ENCODE measurements at places on chromosomes 3 and 15.

DNA sequence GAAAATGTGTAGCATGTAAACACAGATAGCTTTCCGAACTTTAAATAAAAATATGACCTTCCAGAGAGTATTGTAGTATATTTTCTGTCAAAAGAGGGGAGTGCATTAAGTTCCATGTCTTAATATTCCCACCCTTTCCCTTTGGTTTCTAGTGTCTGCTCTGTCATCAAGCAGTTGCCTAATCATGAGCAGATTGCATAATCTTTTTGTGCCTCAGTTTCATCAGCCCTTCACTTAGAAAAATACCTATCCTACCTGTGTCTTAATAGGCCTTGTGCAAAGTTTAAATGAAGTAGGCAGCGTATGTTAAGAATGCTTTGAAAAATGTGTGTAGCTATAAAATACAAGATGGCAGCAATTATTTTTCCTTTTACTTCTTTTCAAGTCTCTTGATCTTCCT, 52.8 kb downstream of the CALML4 start:
- no peak for DNase-seq

GRCh38 chr3:69115731-69116130, 6.7 kb downstream of the LMOD3 start:
- no peak for DNase-seq

DNA sequence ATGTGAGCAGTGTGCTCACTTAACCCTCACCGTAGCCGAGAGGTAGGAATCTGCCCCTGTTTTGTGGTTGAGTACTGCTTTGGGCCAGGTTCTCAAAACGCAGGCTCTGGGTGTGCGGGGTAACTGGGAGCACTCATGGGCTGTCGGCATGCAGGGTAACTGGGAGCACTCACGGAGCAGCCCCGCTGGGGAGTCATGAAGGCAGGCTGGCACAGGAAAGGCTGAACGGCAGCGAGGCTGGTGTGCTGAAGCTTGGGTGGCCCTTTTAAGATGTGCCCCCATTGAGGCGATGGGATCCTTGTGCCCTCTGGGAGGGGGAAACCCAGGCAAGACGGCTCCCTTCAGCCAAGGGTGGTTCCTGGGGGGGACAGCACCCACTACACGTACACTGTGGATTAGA, 44.6 kb upstream of the VPS8 start:
- no peak for DNase-seq

DNA sequence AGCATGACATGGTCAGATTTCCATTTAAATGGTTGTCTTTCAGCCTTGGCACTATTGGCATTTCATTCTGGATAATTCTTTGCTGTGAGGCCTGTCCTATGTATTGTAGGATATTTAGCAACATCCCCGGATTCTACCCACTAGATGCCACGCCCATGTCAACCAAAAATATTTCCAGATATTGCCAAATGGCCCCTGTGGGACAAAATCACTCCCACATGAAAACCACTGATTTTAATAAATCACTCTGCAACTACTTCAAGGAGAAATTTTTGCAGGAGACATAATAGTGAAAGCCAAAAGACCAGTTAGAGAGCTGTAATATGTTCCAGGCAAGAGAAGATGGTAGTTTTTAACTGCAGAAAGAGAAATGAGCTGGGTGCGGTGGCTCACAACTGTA, 55.9 kb upstream of the RARB start:
- DNase-seq = no peak

- no peak for DNase-seq
Measured at GRCh38 chr15:98402486-98402885, 245.9 kb upstream of the IGF1R start.

GRCh38 chr3:64410226-64410625, 185.0 kb upstream of the PRICKLE2 start:
- no peak for DNase-seq

DNA sequence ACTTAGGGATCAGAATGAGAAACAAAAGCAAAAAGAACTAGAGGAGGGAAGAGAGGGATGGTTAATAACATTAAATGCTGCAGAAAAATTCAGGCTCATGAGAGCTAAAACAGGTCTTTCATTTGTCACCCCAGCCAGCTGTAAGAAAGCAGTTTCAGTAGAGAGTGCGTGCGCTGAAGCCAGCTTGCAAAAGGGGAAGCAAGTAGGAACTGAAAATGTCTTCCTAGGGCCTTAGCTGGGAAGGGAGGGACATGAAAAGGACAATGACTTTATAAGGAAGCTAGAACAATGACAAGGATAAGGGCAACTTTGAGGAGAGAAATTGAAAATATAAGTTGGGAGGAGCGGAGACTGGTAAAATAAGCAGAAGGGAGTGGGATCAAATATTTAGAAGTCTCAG, 3.1 kb downstream of the CIAO2A start:
- DNase-seq = peak; percentile 72

GRCh38 chr3:41370307-41370706, 171.0 kb downstream of the CTNNB1 start:
- no peak for DNase-seq

DNA sequence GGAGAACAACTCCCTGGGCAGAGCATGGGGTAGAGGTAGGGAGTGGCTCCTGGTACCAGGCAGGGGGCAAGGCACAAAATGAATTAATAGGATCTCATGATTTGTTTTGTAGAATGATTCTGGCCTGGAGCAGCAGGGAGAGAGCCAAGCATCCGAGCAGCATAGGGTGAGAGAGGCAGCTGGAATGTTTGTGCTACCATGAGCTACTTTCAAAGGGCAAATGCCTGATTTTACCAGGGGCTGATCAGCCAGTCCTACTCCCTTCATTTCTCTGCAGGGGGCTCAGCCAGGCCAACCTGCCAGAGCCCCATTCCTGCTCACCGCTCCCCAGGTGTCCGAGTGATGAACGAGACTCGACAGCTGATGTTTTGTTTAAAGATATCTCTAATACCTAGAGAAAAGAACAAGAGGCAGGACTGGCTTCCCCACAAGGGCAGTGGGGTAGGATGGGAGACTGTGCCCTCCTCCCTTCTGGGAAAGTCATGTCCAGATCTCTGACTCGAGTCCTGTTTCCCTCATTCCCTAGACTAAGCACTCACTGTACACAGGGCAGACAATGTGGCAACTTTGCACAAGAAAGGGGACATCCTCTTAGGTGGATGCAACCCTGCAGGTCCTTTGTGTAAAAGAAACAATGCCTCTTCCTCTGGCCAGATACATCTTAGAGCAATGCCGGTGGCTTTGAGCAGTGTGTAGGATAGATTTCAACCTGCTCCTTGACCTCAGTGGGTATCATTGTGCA, 12.9 kb downstream of the DUOX2 start:
- no peak for DNase-seq

DNA sequence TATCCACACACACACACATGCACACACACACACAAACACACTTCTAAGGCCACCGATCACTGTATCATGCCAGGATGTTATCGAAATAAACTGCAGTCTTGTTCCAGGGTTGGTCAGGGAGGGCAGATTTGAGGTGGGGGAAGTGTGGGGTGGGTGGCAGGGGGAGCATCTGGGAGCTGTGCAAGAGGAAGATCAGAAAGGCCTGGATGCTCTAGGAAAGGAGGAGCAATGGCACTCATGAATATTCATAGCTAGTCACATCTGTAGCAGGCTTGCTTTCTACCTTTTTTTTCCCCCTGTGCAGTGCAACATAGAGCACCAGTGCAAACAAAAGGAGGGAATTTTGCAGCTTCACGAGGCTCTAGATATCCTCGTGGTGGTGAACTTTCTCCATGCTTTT, 84.9 kb downstream of the MEIS2 start:
- DNase-seq = no peak

- peak; percentile 42 for DNase-seq
Measured at GRCh38 chr3:89107461-89108290, at the start of gene EPHA3. Gene EPHA3 (plus strand): TSS chr3:89107621. CDS start chr3:89107749, 128 bp downstream.

DNA sequence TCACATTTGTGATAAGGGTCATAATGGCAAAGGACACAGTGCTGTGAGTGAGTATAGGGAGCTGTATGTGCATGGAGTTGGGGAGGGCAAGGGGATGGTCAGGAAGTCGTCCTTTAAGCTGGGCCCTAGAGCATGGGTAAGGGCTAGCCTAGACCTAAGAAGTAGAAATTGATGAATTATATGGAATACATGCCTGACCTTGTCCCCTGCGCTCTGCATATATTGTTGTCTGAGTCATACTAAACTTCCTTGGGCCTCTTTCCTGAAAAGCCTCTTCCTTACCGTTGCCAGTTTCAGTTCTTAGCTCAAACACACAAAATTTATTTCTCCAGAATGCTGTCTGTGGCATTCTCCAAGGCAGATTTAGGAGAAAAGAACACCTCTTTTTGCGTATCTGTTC, 4.6 kb downstream of the SNRK start:
- no peak for DNase-seq

DNA sequence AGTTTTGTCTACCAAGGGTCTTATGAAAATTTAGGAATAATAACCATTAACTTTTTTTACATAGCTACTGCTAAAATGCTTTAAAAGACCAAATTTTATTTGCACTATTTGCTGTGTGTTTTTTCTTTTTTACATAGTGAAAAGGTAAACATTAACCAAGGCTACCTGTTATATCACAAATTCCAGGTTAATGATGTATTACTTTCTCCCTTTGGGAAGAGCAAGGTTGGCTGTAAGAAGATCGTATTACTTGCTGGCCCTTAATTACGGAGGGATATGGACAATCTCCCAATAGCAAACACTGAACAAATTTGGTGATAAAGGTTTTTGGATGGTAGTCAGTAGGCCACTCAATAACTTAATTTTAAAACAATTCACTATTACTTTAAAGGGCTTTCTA, 22.4 kb downstream of the LRRC58 start:
- DNase-seq = no peak

DNA sequence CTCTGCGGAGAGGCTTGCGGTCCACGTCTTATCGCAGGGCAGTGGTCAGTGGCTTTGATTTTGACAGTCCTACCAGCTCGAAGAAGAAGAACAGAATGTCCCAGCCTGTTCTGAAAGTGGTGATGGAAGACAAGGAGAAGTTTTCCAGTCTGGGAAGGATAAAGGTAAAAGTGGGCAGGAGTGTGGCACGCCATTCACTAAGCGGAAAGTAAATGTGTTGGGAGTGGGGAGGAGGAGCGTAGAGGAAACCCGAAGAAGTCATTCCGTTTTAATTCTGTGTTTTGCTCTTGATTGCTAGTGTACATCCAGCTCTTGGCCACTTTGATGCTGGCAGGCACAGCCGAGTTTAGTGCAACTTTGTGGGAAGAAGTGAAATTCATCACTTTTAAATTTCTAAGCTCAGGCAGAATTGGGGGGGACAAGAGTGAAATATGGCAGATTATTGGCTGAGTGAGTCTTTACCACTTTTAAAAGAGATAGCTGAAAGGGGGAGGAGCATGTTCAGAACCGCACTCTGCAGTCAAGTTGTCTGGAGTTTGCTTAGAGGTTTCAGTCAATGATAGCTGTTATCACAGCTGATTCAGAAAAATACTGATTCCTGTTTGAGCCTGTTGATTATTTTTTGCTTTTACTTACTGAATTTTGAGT, 1.8 kb downstream of the ARHGEF26 start:
- no peak for DNase-seq

- no peak for DNase-seq
Measured at GRCh38 chr3:19256313-19256712, 108.0 kb downstream of the KCNH8 start.

DNA sequence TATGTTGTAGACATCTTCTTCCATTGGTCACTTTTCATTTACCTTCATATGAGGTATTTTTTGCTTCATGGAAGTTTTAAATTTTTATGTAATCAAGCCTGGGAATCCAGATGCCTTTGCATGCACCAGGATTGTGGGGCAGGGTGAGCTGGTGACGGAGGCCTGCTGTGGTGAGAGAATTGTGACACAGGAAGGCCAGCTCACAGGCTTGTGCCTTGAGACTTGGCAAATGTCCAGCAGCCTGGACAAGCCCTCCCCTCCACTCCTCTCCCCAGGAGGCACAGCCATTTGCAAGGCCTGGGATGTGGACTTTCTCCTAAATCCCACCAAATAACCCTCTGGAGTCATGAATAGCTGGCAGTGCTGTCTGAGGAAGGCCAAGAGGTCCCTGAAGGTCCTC, 67.4 kb downstream of the RHCG start:
- peak; percentile 42 for DNase-seq

GRCh38 chr3:141652349-141652748, 85.7 kb upstream of the RNF7 start:
- no peak for DNase-seq

DNA sequence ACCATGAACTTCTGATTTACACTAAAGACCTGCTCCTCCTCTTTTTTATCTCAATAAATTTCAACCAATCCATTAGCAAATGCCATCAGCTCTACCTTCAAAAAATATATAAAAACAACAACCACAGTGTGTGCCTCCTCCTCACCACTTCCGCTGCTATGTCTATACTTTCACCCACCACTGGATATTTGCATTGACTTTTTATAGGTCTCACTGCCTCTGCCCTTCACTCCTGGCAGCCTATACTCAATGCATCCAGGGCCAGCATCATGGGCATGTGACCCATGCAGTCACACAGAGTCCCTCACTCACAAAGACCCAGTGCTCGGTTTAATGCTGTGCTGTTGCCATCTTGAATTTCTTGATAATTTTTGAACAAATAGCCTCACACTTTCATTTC, 53.5 kb upstream of the CCDC54 start:
- DNase-seq = no peak

DNA sequence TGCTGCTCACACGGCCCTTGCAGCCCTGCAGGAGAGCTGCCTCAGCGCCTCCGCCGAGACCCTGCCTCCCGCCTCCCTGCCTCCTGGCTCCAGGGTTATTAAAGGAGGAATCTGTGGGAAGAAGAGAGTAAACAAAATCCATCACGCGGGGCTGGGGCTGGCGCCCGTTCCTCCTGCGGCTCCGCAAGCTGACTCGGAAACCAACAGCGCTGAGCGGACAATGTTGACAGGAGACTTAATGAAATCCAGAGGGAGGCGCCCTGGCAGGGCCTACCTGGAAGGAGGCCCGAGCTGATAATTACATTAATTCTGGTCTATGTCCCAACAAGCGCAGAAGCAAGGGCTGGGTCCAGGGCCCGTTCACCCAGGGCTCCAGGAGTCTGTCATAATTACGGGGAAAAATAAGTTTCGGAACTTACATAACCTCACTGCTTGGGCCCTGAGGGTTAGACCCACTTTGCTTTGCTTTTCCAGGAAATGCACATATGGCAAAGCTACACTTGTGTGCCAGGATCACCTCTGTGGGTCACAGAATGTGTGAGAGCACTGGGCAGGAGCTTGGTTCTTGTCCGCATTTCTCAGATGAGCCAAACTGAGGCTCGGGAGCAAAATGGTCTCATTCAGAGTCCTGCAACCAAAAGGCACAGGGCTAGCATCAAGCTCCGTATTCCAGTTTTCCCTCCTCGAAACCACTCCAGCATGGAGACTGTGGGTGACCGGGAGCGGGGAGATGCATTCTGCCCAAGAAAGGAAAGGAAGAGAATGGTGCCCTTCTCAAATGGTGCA, 43.8 kb upstream of the SLC6A6 start:
- no peak for DNase-seq

GRCh38 chr3:52503788-52504424, 8.8 kb downstream of the STAB1 start:
- DNase-seq = no peak

All from inflammatory macrophage treated with lipopolysaccharide for 1 hour (primary cell).